Activated CD4-positive, alpha-beta T cell treated with anti-CD3 and anti-CD28 coated beads, Interleukin-2, amount 10 ng/mL, durations not matched to agents 24 days and 14 days (primary cell): ENCODE measurements at places on chromosomes 3 and 15. TPM values are rescaled to one million over a fixed set of nuclear protein-coding genes. Genes with fewer than 3 reads are reported as not detected.

ALG1L2 gene
- not detected in 2 replicates for total RNA-seq

CLDN16 gene
- not detected in 2 replicates for total RNA-seq

RPP25 gene
- 13.1 and 13.9 TPM in 2 replicates for total RNA-seq

RBPMS2 gene
- 0.12 TPM in 1 of 2 replicates, not detected in the other for total RNA-seq

- no peak for DNase-seq
- no peak overlapping the region for H3K27ac ChIP-seq
- H3K36me3 ChIP-seq = no peaks in the 10 kb centered on the region
- H3K4me1 ChIP-seq = no peaks in the 10 kb centered on the region
- H3K4me3 ChIP-seq = no peak overlapping the region
Observed at GRCh38 chr3:69787436-69788168, 48.3 kb downstream of the MITF start.

- no peak overlapping the region for H3K4me3 ChIP-seq
- H3K27me3 ChIP-seq = no peaks in the 10 kb centered on the region
- no peak overlapping the region for H3K27ac ChIP-seq
- no peak for DNase-seq
- no peaks in the 10 kb centered on the region for H3K36me3 ChIP-seq
Observed at GRCh38 chr3:64109438-64109837, 86.1 kb upstream of the PSMD6 start.

DNA sequence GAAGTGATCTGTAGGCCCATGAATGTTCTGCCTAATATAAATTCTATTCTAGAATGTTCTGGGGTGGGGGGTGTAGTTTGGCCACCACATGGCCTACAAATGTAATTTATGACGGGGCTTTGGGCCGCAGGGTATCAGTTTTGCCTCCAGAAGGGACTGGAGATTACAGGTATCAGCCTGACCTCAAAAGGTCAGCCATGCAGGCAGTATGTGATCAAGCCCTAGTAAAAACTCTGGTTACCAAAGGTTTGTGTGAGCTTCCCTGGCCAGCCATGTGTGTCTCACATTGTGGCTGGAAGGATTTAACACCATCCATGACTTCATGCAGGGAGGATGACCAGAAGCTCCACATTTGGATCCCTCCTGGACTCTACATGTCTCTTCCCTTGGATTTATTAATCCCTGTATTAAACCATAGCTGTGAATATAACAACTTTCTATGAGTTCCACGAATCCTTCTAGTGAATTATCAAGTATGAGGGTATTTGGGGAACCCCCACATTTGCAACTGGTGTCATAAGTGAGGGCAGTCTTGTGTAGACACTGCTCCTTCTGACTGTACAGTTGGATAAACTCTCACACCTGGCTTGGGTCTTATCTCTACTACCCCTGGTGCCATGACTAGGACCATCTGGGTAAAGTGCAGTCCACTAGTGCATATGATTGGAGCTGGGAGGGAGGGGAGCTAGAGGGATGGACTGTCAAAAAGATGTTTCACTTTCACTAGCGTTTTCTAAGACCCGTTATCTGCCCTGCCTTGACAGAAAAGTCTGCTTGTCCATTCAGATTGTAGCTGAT is 50.0 kb upstream of the RFX7 start:
- no peak for DNase-seq
- no peak overlapping the region for H3K4me3 ChIP-seq
- peaks cover 2% of the 10 kb centered on the region for H3K27me3 ChIP-seq
- no peaks in the 10 kb centered on the region for H3K36me3 ChIP-seq
- no peak overlapping the region for H3K27ac ChIP-seq
- H3K4me1 ChIP-seq = no peaks in the 10 kb centered on the region

DNA sequence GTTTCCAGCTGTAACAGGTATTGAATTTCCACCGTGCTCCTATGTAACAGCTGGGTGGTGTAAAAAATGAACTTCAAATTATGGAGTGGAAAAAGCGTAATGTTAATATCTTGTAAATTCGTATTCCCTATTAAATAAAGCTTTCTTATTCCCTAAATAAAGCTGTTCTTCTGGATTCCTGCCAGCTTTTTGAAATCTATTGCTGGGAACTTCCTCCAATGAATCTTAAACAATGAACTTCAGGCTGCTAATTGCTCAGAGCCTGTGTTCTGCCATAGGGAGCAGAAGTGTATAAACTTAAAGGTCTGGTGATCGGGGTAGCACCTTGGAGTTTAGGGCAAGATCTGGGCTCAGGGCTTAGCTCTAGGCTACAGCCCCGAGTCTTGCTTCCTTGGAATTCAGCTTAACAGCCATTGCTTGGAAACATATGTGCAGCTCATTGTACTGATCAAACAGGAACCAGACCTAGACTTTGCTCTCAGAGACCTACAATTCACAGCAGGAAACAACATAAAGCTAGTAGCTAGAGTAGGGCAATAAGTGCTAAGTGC is 1.4 kb downstream of the ARL14 start:
- peaks cover 11% of the 10 kb centered on the region for H3K27me3 ChIP-seq
- no peaks in the 10 kb centered on the region for H3K4me1 ChIP-seq
- H3K36me3 ChIP-seq = no peaks in the 10 kb centered on the region
- DNase-seq = no peak

DNA sequence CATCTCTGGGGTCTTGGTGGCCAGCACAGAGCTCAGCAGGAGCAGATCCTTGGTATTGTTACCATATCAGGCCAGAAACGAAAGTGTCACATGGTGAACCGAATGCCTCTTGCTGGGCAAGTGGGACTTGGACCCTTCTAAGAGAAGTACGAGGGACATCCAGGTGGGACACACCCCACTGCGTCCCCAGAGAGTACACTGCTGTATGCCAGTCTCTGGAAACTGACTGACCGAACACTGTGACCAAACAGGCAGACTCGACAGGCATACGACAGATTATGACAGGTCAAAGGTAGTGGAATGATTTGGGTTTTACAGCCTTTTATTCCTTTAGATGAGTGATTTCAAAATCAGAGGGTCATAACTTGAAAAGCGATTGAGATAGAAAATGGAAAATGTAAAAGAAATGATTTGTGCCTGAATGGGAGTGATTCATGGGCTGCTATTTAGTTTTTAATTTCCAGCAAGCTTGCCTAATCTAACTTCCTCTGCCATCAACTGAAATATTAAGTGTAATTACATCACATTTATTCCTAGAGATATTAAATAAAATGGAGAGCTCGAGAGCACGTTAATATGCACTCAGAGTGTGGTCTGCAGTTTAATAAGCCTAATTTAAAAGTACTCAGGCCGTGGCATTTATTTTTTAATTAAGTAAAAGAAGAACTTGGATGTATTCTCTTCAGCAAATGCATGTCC is 63.4 kb upstream of the CTXND1 start:
- H3K4me1 ChIP-seq = no peaks in the 10 kb centered on the region
- H3K27me3 ChIP-seq = peaks cover 8% of the 10 kb centered on the region
- H3K27ac ChIP-seq = no peak overlapping the region
- no peak for DNase-seq
- no peak overlapping the region for H3K4me3 ChIP-seq

DNA sequence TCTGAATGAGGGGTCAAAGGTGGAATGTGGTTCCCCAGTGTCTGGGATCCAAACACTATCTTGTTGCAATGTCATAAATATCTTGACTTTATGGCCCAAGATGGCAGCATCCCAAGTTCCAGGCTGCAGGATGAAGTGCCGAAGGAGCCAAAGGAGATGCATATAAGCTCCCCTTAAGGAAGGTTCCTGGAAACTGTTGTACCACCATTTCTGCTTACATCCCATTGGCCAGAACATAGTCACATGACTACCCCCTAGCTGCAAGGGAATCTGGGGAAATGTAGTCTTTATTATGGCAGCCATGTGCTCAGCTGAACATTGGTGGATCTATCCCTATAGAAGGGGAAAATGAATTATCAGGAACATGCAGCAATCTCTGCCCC is 54.3 kb downstream of the BDH1 start:
- no peak overlapping the region for H3K27ac ChIP-seq
- no peaks in the 10 kb centered on the region for H3K4me1 ChIP-seq
- no peaks in the 10 kb centered on the region for H3K27me3 ChIP-seq
- H3K4me3 ChIP-seq = no peak overlapping the region
- H3K36me3 ChIP-seq = no peaks in the 10 kb centered on the region

DNA sequence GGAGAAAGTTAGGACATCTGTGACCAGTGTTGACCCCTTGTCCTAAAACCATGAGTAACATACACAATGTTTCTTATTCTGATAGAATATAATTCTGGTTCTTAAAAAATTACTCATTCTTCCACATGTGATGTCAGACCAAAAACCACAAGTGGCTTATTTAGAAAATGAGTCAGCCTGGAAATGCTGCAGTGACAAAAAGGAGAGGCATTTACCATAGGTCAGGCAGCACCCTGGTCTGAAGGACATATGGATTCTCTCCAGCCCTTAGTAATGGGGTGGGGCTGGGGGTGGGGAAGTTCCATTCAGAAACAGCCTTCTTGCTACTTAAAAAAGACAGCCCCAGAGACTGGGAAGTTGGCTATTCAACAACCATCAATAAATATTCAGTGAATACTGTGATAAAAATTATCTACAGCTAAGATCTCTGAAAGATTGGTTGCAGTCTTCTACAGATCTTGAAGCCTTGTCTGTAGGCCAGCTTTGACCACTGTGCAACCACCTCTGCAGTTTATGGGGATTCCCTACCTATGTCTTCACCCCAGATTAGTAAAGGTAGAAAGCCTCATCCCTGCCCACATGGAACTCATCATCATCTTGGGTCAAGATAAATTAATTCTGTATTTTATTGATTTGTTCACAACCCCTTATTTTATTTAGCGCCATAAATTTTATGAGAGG is 34.9 kb upstream of the TIMP4 start:
- peak overlapping the region; percentile 65 for H3K4me3 ChIP-seq
- H3K27me3 ChIP-seq = no peaks in the 10 kb centered on the region
- no peaks in the 10 kb centered on the region for H3K36me3 ChIP-seq

DNA sequence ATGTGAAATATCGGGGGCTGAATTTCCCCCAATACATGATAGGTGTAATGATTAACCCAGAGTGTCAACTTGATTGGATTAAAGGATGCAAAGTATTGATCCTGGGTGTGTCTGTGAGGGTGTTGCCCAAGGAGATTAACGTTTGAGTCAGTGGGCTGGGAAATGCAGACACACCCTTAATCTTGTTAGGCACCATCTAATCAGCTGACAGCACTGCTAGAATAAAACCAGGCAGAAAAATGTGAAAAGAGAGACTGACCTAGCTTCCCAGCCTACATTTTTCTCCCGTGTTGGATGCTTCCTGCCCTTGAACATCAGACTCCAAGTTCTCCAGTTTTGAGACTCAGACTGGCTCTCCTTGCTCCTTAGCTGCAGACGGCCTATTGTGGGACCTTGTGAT is 247.8 kb downstream of the OTOL1 start:
- H3K27ac ChIP-seq = no peak overlapping the region
- no peaks in the 10 kb centered on the region for H3K4me1 ChIP-seq
- H3K4me3 ChIP-seq = no peak overlapping the region

GRCh38 chr15:64222573-64223366 is 59.9 kb upstream of the PPIB start:
- H3K27ac ChIP-seq = no peak overlapping the region
- H3K36me3 ChIP-seq = peaks cover 24% of the 10 kb centered on the region
- no peak overlapping the region for H3K4me3 ChIP-seq
- peaks cover 13% of the 10 kb centered on the region for H3K4me1 ChIP-seq
- no peaks in the 10 kb centered on the region for H3K27me3 ChIP-seq

DNA sequence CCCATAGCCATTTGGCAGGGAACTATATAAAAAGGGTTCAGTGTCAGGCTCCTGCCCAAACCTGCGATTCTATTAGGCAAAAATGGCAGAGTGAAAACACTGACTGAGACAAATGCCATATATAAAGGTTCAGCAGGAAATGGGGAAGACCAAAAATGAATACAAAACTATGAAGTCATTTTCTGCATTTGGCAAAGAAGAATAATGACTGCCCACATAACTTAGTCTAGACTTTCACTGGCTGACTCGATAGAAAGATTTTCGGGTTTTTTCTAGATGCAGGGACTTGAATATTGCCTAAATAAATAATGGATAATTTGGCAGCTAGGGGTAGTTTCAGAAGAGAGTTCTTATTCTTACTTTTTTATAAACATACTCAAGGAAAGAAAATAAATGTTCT is 178.0 kb downstream of the TPRG1 start:
- no peak overlapping the region for H3K27ac ChIP-seq
- peaks cover 9% of the 10 kb centered on the region for H3K4me1 ChIP-seq
- H3K27me3 ChIP-seq = no peaks in the 10 kb centered on the region
- peaks cover 5% of the 10 kb centered on the region for H3K36me3 ChIP-seq

DNA sequence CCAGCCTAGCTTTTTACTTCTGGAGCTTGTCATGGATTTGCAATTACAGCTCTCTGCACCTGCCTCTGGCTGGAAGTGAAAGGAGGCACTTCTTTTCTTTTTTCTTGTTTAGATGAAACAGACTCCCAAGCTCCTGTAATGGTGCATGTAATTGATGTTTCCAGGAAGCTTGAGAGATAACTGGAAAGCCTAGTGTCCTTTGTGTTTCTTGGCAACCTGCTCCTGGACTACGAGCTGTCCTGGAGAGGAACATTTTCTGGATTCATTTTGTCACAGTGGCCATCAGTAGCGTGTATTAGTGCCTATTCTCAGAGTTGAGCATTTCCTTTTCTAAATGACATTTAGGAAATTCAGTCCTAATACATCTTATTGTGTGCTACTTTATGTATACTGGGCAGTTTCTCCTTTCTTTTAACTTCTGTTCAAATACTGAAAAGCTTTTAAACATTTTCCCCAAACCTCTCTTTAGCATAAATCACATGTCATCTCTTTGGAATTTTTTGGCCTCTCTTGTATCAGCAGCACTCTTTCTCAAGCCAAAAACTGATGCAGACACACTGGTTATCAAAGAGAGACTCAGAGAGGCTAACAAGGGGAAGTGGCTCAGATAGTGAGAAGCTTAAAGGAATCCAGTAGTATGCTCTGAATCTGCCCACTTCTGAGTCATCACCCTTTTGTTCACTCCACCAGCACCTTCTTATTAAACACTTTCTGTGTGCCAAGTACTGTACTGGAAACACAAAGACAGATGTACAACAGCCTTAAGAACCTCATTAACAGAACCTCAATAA is 62.6 kb upstream of the SLC2A2 start:
- H3K36me3 ChIP-seq = peaks cover 57% of the 10 kb centered on the region
- H3K4me1 ChIP-seq = peaks cover 5% of the 10 kb centered on the region
- no peaks in the 10 kb centered on the region for H3K27me3 ChIP-seq

- H3K4me1 ChIP-seq = peaks cover 16% of the 10 kb centered on the region
- no peak for DNase-seq
- H3K36me3 ChIP-seq = peaks cover 48% of the 10 kb centered on the region
Observed at GRCh38 chr3:193621127-193621526, 28.1 kb downstream of the OPA1 start.

DNA sequence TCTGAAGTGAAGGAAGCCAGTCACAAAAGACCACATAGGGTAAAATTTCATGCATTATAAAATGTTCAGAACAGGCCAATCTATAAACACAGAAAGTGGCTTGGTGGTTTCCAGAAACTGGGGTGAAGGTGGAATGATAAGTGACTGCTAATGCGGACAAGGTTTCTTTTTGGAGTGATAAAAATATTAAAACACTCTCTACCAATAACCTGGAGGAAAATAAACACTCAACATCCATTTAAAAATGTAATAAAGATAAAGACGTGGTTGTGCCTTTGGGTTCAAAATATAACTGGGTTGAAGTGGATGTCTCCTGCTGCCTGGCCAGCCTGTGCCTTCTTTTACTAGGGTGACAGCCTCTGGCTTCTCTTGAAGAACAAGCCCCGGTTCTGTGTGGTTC is 70.9 kb upstream of the GCNT3 start:
- peaks cover 12% of the 10 kb centered on the region for H3K4me1 ChIP-seq
- H3K4me3 ChIP-seq = no peak overlapping the region
- H3K27me3 ChIP-seq = peaks cover 8% of the 10 kb centered on the region
- no peaks in the 10 kb centered on the region for H3K36me3 ChIP-seq
